ENCODE measurements at places on chromosomes 11 and 22.

- no peak for DNase-seq
These were observed 47.2 kb downstream of the CCDC15 start for GRCh38 chr11:125001079-125001778.

DNA sequence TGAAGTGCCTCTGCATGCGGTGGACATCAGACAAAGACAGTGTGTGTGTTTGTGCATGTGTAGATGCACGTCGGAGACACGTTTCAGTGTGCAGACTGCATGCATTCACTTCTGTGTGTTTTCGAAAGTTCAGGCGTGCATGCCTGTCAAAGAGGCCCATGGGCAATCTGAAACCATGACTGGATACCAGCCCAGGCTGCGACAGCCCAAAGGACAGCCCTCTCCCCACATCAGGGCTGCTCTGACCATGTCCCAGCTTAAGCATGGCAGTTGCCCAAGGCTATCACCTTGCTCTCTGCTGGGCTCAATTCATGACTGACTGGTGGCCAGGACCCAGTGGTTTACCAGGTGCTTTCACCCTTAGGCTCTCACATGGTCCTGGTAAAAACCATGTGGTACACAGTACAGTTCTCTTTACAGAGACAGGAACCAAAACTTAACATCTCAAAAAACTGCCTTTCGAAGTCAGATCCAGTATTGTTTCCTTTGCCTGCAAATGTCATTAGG, 423.7 kb upstream of the CADM1 start:
- DNase-seq, result no peak

DNA sequence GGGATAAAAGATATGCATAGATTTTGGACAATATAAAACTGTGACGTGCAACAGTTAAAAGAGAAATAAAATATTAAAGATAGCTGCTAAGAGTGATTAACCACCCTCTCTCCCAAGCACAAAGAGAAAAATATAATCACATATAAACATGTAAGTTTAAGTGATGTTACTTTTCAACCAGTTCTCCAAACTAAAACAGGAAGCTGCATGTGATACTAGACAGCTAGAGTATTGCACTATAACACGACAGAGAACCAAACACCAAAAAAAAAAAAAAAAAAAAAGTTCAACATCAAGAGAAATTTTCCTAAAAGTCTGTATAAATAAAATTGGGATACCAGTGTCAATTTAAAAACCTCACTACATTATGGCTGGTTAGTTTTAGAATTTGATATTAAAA, 79.1 kb downstream of the PICALM start:
- DNase-seq, result no peak

GRCh38 chr22:50301581-50301991, 5.9 kb downstream of the PLXNB2 start:
- peak; percentile 24 for DNase-seq

DNA sequence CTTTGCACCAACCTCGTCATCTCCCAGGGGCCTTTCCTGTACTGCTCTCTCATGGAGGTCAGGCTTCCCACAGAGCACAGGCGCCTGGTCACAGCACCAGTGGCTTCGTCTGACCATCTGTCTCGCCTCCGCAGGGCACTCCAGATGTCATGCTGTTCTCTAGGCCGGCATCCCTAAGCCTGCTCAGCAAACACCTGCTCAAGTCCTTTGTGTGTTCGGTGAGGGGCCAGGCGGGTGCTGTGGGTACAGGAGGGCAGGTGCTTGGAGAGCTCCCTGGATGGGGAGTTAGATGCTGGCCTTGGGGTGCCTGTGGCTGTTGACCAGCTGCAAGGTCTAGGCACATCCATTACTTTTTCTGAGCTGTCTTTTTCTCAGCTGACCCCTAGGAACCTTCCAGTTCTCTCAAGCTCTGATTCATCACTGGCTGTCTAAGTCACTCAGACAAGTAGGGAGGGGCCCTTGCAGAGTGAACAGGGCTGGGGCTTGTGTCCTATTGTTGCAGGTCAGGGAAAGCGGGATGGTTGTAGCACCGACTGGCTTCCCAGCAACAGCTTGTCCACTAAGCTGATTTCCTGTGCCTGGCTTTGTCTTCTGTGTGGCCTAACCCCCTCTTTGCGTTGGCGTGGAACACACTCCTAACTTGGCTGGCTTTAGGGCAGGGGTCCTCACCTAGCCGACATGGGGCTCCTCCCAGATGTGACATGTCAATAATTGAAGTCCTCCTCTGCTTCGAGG, 9.2 kb downstream of the CLDN5 start:
- DNase-seq, result no peak

DNA sequence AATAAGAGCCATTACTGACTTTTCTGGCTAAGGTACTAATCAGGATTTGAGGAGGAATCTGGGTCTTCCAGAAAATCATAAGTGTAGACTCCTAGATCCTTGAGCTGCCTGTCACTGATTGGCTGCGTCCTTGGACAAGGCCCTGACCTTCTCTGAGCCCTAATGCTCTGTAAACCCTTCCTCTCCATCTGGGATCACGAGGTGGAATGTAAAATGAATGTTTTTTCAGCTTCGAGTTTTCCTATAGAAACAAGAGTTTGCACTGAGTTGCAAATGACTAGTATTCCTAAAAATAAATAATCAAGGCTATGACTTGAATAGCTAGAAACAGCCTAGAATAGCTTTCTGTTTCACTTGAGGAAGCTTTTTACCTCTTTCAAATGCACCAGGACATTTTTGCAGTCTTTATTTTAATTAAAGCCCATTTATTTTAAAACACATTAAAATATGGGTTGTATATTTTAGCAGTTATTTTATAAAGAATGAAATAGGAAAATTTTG, 1.1 kb upstream of the DIXDC1 start:
- DNase-seq, result no peak

DNA sequence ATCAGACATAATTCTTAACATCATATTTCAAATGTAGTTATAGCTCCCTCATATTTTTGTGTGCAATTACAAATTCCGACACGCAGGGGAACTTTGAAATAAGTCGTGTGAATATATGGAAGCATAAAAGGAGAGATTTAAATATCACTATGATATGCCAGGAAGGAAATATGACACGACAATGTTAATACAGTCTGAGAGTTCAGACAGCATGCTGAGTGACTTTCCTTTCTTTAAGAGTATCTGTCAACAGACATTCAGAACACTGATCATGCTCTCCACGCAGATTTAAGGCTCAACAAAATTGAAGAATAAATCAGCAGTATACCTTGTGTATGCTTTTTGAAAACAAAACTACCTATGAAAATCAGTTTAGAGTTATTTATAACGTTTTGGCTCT, 232.6 kb upstream of the CARD18 start:
- DNase-seq, result no peak

Data from DMS79 (cell line).